Activated T-cell treated with anti-CD3 and anti-CD28 coated beads for 48 hours (primary cell): ENCODE measurements at places on chromosomes 1 and 21.

- DNase-seq, result no peak
These were observed 64.8 kb upstream of the BACH1 start for GRCh38 chr21:29233611-29234540.

- DNase-seq, result no peak
These were observed 19.8 kb upstream of the PRDM16 start for GRCh38 chr1:3049164-3049563.

- DNase-seq, result no peak
These were observed 143.5 kb upstream of the GORAB start for GRCh38 chr1:170388489-170388888.

DNA sequence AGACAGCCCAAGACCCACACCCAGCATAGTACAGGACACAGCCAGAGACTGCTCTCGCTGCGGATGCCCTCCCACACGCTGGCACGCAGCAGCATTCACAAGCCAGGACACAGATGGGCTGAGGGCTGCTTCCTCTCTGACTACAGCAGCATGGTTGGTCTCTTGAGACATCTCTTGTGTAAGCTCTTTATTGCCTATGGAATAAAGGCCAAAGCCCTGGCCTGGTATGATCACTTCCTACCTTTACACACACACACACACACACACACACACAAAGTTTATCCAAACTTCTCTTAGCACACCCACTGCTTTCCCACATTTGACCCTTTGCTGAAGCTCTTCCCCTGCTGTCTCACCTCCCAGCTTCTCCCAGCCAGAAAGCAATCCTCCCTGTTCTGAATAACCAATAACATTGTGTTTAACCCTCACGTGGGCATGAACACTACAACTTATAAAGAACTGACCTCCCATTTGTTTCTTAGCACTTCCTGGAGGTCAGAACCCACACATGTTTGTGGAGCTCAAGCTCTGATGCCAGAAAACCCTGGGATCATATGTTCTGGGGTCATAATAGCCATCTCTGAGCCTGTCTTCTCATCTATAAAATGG is 1.2 kb upstream of the LUZP1 start:
- DNase-seq, result peak; percentile 8

DNA sequence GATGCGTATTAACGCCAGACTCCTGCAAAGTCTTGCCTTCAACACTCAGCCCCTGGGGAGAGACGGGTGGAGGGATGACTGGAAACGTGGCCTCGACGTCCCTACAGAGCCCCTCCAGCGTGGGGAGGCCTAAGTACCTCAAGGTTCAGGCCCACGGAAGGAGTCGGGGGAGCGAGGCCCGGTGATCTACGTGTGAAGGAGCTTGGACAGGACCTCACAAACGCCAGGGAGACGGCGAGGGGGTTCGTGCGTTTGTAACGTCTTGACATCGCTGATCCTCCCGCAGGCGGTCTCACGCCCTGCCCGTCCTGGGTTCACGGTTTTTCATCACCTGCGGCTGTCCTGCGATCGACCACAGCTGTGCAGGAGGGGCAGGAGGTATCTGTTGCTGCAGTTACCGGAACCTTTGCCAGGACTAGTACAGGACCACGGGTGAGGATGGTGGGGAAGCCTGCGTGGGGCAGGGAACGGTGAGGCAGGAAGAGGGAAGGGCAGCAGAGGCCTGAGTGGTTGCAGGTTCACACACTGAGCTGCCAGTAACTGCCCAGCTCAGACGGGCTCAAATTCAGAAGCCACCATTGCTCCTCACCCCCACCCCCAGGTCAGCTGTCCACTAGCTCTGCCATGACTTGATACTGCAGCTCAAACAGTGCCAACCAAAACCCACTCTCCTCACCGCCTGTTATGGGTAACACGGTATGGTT is 889 bp upstream of the CCNL2 start:
- no peak for DNase-seq

DNA sequence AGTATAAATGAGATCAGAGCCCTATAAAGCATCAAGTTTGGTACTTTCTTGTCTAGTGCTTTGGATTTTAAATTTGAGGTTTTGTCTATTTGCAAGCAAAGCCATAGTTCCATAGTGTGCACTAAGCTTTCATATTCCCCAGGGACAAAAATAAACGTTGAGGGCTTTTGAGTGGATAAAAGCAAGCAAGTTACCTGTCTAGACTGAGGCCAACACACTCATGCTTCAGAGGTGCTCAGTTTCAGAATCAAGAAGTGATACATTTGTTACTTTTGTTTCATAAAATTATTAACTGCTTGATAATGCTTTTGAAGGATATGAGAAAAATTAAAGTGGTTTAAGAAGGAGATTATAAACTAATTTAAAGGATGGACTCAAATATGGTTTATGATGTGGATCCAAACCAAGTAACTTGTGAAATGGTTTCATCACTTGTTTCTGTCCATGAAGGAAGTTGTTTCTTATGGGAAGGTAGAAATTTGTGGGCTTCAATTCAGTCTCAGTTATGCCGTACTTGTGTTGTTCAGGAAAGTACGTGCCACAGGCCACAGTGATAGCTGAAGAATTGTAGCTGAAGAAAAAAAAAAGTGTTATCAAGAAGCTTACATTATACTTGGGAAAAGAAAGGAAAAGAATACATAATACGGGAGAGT is 71.2 kb downstream of the CHRM3 start:
- DNase-seq, result no peak

DNA sequence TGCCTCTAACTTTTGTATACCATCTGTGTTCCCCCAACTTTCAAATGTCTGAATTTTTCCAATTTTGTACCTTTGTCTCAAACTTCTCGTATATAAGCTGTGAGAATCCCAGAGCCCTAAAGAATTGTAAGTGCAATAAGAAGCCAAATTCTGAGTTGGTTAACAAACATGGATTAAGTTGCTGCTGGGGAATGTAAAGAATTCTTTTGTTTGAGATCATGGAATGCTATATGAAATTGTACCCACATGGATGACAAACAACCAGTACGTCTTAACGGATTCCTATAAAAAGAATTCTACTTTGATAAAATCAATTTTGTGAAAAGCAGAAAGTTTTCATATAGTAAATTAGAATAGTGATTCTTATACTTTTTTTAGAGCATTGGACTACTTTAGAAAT is 72.4 kb upstream of the CYP2J2 start:
- DNase-seq, result no peak

DNA sequence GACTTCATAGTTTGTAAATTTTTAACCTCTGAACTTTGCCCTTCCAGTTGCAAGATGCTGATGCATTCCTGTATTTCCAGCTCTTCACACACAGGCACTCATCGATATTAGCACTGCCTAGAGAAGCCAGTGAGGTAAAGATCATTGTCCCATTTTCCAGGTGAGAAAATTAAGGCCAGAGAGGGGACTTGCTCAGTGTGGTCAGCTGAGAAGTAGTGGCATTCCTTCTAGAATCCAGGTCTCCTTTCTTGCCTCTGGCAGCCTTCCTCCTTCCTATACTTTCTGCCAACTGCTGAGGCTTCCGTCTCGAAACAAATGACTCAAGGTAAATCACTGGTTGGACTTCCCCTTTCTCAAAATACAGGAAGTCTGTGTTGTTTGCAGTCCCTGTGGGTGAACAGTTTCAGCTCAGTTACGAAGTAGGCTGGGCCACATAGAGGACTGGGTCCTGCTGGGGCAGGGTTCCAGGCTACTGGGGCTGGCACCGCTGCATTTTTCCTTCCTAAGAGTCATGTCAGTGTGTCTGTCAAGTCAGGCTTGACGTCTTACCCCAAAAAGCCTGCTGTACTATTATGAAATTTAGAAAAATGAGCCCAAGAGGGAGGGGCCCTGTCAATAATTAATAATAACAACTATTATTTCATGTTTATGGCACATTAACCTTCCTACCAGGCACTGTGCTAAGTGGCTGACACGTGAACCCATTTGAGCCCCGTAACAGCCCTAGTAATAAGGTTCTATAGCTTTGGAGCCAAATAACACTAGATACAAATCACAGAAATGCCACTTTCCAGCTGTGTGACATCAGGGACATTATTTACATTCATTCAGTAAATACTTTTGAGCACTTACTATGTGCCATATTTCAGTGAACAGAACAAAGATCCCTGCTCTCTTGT is 16.6 kb upstream of the RNF19B start:
- peak; percentile 49 for DNase-seq

- no peak for DNase-seq
These were observed 154.1 kb downstream of the PHTF1 start for GRCh38 chr1:113605146-113605545.

- no peak for DNase-seq
These were observed 12.8 kb upstream of the ADAR start for GRCh38 chr1:154620751-154621150.

GRCh38 chr1:212267460-212267859 is 17.8 kb upstream of the PPP2R5A start:
- no peak for DNase-seq

- DNase-seq, result no peak
These were observed 1.5 kb downstream of the KCNC4 start for GRCh38 chr1:110211496-110212168.

- DNase-seq, result no peak
These were observed 18.5 kb upstream of the AADACL3 start for GRCh38 chr1:12697397-12697796.

DNA sequence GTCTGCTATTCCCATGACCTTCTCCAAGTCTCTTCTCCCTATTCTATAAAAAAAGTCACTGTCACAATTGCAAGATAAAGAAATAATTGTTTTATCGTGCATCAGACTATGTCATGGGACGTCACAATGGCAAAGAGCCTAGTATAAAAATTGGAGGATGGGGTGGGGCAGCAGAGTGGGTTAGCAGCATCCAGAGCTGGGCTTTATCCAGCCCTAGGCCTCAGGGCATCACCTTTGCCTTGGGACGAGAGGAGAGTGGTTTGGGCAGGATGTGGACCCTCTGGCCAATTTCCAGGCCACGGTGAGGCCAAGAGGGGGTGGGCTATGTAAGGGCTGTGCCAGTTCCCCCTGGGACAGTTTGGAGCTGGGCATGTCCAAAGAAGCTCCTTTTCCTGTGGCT is 25.7 kb downstream of the WNT4 start:
- no peak for DNase-seq

GRCh38 chr1:151238467-151238739 is 16.1 kb upstream of the PSMD4 start:
- no peak for DNase-seq

- no peak for DNase-seq
These were observed 24.9 kb downstream of the ITGB3BP start for GRCh38 chr1:63498106-63498505.

- DNase-seq, result no peak
These were observed 47.8 kb downstream of the AZIN2 start for GRCh38 chr1:33128781-33129180.

DNA sequence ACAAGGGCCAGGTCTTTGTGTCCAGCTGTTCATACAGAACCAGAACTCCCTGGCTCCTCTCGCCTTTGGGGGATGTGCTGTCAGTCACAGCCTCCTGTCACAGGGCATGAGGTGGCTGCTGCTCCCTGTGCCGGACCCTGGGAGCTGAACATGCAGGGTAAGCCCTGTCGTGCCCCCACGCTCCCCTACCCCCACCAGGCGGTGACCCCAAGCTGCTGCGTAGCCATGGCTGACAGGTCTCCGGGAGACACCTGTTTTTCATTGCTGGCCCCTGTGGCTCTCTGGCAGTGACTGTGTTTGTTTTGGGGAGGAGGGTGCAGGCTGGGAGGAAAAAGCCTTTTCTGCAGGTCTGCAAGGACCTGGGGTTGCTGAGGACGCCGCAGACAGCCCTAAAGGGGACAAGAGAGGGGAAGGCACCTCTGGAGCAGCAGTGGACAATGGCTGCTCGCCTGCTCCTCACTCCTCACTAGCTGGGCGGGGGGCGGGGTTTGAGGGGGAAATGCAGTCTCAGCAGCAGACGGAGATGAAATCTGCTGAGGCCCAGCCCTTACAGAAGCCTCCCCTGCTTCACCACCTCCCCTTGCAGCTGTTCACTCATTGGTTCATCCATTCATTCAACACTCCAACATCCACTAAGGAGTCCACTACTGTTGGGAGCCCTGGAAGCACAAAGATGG is 81.4 kb downstream of the TRABD2B start:
- DNase-seq, result no peak

- no peak for DNase-seq
These were observed 46.5 kb upstream of the KIF26B start for GRCh38 chr1:245108246-245108645.

GRCh38 chr1:174703309-174703708 is 255.5 kb downstream of the GPR52 start:
- DNase-seq, result no peak

GRCh38 chr1:96340686-96341085 is 380.9 kb upstream of the PTBP2 start:
- no peak for DNase-seq

DNA sequence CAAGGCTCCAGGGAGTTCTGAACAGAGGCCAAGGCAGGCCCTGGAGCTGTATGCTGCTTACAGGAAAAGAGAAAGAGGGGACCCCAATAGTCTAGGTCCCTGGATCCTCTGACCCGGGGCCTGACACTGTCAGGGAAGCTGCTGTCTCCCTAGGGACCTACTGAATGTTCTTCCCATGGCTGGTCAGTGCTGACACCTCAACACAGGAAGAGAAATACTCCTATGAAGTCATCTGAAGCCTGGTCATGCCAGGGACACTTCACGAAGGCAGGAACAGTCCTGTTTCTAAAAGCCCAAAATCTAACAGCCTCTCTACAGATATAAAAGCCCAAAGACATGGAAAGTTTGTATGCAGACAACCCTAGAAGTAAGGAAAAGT is 1.7 kb upstream of the LAD1 start:
- no peak for DNase-seq

DNA sequence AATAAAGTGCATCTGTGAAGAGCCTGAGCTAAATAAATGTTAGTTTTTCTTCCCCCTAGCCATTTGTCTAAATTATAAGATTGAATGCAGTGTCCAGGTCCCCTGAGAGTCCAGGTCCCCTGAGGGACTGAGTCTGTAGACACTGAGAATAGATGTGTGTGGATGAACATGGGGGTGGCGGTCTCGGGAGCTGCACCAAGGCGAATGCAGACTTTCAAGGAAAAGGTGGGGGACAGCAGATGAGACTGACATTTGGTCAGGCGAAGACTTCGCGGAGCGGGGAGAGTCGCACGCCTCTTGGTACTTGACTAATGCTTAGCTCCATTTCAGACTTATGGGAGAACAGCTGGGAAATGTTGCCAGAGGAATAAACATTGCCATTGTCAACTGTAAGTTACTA is 17.7 kb upstream of the MX2 start:
- DNase-seq, result no peak
